Tongue (tissue), 3 donors: ENCODE measurements at places on chromosomes 4 and X.
A peak's percentile ranks its signal among the peaks of the same experiment; 100 is the strongest.

GRCh38 chr4:91519155-91519554 is 784.6 kb upstream of the GRID2 start:
- DNase-seq: no peak

GRCh38 chr4:145720656-145721055 is 40.7 kb downstream of the C4orf51 start:
- no peak for DNase-seq

DNA sequence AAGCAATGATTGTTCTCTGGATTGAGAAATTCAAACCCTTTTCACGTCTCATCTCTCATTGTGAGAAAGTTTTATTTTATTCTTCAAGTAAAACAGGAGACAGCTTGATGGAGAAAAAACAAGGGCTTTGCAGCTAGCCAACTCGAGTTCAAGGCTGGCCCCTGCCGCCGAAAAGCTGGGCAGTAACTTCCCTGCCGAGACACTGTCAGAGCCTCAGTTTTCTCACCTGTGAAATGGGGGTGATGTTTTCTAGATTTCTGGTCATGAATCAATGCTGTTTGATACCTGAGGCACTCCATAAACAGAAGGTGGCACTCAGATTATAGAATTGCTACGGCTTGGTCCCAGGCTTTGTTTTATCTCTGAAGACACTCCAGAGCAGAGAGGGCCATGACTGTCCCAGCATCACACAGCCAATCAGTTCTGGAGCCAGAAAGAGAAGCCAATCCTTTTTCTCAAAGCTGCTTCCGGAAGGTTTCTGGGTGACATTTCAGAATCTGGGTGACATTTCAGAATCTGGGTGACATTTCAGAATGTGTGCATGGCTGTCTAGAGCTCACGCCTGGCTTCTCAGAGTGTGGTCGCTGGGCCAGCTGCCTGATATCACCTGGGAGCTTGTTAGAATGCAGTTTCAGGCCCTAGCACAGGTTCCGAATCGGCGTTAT is 33.2 kb downstream of the HMX1 start:
- no peak for DNase-seq

DNA sequence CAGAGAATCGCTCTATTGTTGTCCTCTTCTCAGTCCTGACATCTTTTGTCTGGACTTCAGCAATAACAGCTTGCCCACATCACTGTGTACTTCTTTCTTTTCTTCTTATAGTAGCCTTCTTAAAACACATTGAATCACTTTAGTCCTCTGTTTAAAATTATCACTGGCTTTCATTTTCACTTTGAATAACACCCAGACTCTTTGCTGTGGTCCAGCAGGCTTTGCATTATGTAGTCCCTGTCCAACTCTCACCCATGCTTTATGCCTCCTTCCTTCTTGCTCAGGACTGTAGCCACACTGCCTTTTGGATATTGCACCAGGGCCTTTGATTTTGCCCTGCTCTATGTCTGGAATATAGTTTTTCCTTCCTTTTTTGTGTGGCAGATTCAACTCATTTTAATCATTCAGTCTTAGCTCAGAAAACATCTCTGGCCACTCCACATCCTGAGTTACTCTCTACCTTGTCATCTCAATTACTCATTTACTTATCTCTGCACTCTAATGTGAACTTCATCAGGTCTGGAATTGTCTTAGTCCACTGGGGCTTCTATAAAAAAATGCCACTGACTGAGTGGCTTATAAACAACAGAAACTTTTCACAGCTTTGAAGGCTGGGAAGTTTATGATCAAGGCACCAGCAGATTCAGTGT is 168.2 kb downstream of the C4orf33 start:
- no peak for DNase-seq

DNA sequence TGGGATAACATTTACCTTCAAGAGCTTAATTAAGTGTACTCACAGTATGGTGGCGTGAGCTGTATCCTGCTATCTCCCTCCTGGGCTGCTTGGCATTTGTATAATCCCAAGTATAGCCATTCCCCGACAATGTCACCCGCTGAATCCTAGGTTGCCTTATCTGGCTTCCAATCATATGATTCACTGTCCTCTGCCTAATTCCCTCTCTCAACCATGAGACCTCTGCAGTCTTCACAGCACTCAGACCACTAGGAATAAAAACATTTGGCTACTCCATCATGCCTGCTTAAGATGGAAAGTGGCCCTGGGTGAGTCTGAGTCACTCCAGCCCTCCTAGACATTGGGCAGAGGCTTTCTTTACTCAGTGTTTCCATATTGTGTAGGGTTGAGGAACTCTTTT is 28.9 kb upstream of the WDFY3 start:
- DNase-seq: no peak

DNA sequence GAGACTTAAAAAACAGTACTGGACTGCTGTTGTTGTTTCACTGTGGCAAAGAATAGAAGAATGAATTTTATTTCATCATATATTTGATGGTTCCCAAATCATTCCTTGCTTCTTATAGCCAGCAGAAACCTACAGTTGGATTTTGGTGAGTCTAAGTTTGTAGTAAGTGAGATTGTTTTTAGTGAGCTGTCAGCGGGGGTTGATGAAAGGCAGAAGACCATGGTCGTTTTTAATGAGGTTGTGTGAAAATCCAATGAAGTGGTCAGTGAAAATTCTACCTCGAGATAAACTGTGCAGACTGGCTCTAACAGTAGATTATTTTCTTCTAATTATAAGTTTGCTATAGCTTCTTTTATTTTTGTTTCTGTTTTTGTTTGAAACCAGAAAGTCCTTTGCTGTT is 36.2 kb downstream of the ANAPC4 start:
- no peak for DNase-seq

DNA sequence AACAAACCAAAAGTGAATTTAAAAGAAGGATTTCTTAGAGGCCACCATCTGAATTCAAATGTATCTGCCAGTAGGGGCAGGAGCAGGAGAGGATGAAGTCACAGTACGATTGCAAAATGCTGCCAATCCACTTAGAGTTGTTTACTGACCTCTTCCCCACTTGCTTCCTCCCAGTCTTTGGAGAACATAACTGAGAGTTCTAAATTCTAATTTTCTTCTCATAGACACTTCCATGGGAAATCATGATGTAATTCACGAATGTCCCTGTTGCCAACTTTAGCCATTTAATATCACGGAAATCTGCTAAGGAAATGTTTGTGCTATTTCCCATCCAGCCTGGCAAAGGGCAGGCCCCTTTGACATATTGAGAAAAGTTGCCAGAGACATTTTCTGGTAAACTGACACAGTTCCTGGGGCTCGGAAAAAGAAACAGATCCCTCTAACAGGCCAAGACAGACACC is 33.6 kb upstream of the NOCT start:
- peak; percentile 56 for DNase-seq

DNA sequence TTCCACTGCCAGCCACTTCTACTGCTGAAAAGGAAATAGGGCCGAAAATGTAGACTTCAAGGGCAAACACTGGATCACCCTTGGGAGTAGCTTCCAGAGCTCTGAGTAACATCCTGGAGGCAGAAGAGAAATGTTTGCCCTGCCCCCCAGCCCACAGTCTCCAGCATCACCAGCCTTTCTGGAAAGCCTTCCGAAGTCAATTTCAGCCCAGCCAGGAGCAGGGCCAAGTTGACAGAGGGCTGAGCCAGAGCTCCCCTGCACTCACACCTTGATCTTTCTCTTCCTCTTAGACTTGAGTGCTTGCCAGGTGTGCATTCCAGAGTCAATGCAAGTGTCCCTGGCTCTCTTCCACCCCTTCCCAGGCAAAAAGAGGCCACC is 35.2 kb downstream of the SLC25A5 start:
- peak; percentile 16 for DNase-seq

DNA sequence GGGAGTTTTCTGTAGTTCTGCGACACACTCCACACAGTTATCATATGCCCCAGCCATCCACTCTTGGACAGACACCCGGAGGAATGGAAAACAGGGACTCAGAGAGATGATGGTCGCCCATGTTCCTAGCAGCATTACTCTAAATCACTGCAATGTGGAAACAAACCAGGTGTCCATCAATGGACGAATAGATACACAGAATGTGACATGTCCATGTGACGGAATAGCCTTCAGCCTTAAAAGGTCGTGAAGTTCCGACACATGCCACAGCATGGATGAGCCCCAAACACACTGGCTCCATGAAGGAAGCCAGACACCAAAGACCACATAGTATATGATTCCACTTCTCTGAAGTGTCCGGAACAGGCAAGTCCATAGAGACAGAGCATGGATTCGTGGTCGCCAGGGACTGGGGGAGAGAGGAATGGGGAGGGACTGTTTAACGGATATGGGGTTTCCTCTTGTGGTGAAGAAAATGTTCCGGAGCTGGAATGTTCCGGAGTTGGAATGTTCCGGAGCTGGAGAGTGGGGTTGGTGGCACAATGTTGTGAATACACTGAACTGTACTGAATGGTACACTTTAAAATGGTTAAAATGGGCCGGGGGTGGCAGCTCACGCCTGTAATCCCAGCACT is 28.7 kb upstream of the AFAP1 start:
- DNase-seq: no peak

DNA sequence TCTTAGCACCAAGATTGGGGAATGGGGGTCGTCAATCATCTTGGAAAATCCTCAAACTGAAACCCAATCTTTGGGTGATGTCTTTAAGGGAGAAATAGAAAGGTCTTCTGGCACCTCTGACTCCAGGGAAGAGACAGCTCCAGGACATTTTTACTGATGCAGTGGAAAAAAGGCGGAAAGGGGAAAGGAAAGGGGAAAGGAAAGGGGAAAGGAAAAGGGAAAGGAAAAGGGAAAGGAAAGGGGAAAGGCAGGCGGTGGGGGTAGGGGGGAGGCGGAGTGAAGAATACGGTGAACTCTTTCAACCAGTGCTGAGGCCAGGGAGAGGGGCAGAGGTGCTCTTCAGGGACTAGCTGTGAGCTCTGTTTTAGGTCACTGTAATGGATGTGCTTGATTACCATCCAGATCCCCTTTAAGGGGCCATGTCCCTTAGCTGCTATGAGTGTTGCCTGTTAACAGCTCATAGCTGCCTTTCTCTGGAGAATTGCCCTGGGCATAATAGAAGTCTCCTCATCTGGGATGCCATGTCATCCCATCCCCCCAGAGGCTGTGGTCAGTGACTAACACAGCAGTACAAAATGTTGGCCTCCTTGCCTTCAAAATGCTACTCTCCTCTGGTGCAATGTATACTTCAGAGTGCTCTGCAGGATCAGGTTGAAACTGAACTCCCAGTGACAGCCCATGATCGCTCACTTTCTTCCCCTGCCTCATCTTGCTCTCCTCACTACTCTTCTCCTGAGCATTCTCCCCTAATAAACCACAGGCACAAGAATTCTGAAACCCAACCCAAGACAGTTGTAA is 92.4 kb upstream of the AP1S2 start:
- DNase-seq: no peak

DNA sequence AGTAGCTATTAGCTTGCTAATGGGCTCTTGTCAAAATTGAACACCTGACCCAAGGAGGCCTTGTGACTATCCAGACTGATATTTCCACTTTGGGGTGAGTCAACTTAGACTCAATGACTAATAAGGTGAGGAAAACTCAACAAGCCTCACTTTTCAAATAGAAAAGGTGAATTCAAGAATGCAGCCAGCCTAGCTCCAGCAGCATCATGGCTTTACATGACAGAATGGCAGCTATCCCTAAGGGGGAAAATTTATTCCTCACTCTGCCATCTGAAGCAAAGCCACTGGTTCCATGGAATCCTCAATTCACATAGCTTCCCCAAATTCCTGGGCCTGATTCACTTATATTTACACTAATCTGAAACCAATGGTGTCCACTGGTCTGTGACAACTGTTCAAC is 29.1 kb upstream of the RAB9B start:
- no peak for DNase-seq

DNA sequence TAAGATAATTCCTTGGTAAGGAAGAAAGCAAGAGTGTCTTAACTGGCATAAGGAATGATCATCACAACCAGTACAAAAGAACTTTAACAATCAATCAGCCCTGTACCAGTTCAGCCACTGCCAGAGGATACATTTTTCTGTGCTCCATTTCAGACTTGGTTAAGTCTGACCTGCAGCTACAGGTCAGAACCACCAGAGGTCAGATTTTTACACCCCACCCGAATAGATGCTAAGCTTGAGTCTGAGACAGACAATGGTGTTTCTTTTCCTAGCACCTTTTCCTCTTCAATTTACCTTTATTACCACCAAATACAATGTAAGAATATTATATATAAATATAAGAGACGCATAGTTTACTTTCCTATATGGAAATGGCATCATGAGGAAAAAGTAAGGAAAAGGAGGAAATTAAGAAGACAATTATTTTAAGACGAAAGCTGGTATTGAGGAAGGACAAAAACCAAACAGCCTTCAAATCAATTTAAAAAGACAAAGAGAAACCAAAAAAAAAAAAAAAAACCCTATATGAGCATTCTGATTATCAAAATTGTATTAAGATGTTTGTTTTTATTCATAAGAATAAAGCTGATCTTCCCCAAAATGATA is 215.3 kb upstream of the TTC29 start:
- DNase-seq: peak; percentile 61

DNA sequence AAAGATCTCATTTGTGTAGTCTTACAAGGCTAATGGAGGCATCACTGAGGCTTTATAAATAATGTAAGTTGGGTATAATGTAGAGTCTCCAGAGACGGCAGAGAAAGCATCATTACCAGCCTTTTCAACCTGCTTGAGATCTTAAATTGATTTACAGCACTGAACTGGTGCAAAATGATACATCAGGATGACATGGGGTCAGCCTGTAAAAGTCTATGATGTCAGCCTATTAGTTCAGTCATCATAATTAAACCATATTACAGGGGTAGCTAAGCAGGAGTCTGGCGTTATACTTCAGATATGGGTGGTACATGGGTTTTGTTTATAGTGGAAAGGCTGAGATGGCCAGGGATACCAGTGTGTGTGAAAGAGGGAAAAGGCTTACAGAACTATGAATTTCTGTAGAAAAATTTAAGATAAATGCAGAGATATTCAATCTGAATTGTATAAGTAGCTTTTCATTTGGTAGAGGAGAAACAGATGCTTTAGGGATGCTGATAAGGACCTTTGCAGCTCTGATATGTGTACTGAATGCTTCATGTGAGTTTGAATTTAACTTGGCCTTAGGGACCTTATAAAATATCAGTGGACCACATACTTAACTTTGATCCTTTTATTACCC is 2.7 kb downstream of the SMAD1 start:
- DNase-seq: no peak

DNA sequence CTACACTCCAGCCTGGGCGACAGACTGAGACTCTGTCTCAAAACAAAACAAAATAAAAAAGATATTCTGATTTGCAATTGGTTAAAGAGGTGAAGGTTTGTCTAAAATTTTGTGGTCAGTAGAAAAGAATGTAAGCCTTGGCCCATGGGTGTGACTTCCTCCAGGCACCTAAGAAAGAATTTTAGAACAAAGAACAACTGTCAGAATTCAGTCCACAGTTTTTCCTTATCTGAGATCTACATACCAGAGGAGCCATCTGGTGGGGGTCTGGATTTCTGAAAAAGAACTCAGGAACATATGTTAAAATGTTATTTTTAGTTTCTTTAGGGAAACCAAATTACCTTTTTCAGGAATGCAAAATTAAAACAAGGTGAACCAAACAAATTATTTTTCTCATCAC is 434.1 kb downstream of the ANKRD50 start:
- no peak for DNase-seq
